ENCODE measurements at places on chromosomes 7 and 10.

DNA sequence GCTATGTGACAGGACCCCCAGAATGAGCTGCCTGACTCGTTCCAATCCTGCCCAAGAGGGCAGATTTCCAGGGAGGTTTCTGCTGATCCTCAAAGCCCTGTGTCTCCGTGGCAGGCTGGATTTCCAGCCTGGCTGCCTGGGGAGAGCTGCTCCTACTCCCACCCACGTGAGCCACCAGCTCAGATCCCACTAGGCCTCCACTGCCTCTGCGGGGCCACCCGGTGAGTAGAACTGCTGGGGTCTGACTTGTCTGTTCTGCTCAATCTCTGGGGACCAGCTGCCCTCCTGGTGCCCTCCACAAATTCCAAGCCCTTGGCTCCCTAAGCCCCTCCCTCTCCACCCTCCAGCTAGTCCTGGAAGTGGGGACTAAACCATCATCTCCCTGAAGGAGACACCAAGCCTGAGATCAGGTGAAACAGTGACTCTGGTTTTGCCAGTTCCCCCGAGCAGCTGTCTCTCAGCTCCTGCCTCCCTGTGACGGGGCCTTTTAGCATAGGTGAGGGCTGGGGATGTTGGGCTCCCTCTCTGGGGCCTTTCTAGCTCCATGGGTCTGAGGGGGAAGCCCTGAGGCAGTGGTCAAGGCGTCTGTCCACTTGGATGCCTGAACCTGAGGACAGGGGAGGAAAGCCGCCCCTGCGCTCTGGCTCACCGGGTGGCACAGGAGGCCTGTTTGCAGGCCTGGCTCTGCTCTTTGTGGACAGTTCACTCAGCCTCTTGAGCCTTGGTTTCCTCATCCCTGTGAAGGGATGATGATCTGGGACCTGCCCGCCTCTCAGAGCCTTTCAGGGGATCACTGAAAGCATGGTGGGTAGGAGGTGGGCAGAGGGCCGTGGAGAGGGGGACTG is 5.6 kb downstream of the FAM241B start:
- DNase-seq: no peak

DNA sequence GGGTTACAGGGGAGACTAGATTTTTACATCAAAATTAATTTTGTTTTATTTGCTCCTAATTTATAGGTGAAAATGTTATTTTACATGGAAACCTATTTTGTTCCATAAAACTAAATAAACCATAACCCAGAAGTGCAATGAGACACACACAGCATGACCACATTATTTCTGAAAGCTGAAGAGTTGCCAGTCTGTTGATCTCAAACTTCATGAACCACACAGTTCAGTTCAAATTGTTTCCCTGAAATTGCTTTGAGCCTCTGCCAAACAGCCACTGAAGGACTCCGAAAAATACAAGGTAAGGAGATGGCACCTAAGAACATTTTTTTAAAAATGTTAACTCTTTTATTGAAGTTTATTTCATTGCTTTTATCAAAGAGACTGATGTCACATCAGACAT is 25.0 kb upstream of the ITGB8 start:
- DNase-seq: no peak

DNA sequence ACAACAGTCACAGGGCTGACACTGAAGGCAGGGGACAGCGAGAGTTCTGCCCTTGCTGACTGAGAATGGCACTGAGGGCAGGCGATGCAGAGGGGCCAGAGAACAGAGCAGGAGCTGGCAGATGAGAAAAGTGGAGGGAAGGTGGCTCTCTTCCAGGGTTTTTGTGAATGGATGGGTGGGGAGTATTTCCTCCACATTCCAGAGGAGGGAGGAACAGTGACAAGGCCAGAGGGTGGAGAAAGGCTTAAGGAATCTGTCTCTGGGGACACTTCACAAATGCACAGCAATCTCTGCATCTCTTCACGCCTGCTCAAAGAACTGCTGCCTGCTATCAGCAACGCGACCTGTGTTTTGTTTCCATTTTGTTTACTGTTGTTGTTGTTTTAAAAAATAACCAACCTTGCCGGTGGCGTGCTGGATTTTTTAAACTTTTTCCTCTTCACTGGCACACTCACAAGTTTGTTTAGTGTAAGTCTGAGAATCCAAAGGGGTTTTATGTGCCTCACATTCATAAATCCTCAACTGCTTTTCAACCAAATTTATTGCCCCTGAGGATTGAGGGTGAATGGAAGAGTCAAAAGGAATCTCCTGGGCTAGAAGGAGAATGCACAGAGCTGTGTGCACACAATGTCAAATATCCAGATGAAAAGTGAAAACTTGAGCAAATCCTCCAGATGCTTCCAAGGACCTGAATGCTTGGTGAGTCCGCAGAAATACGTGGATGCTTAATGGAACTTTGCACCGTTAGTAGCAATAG is 129.3 kb downstream of the GLI3 start:
- peak; percentile 54 for DNase-seq

- DNase-seq: no peak
Measured at GRCh38 chr7:29457141-29457561, 106.5 kb upstream of the PRR15 start.

- no peak for DNase-seq
Measured at GRCh38 chr10:74103560-74104258, 46.9 kb downstream of the AP3M1 start.

DNA sequence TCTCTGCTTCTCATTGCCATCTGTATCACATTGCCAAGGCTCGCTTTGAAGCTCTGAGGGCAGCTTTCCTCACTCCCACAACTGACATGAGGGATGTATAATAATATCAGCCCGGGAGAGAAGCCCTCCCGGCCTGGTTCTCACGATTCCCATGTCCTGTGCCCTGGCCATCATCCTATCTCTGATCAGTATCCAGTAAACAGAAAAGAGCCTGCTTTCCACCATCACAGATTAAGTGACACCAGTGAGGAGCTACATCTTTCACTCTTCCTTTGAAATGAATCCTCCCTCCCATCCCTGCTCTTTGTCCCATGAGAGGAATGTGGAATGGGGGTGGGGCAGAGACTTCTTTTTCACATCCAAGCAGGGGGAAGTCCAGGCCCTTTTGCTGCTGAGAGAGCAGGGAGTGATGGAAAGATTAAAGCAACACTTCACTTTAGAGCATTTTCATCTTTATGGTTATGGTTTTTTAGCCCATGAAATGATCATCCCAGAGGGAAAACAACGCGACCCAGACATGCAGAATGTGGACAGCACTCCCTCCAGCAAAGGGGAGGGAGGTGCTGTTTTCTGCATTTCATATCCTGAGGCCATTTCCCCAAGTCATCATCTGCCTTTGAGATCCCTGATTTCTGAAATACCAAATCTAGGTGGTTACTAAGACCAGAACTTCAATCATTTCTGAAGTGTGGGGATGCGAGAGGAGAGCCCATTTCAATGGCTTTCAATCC is 84.6 kb upstream of the LYZL1 start:
- DNase-seq: no peak

GRCh38 chr7:8751557-8752231 is 318.3 kb downstream of the NXPH1 start:
- no peak for DNase-seq

DNA sequence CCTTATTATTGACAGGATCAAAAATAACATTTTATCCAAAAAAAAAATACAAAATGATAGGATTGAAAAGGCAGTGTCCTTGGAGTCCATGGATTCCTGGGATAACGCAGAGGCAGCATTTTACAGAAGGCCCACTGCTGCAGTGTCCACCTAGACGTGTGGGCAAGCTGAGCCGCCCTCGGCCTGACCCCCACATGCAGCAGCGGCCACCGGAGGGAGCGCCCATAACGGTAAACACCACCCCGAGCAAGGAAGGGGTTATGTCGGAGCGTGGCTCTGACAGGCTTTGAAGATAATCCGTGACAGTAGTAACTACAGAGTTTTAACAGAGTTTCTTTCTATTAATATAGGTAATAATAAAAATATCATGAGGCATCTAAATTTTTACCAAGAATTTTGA is 45.3 kb upstream of the PITRM1 start:
- no peak for DNase-seq

DNA sequence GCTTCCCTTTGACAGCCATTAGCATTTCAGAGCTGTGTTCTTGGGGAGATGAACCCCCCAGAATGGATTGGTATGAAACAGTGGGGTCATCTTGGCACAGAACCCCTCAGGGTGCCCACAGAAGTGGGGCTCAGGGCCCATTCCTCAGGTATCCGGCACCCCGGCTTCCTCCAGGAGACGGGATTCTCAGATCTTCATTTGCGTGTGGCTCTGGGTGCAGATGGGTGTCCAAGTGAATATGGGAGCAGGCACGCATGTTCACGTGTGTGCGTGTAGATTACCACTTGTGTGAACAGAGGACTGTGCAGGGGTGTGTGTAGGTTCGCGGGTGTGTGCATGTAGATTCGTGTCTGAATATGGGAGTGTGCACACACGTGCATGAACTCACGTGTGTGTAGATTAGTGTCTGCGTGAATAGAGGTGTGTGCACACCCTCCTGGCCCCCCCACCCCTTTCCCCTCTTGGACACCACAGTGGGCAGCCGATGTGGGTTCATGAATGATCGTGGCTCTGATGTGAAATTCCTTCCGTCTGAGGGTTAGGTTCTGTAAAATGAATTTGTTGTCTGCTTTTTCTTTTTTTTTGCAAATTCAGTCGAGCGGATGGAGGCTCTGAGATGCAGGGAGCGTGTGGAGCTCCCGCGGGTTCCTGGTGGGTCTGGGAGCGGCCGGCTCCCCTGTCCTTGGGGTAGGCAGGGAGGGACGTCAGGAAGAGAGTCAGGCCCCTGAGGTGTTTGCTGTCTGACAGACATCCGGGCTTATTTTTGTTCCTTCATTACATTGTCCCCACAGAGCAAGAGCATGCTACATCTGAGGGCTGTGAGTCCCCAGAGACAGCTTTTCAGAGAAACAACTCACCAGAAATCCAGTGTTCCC is 7.4 kb downstream of the ELFN1 start:
- DNase-seq: no peak

DNA sequence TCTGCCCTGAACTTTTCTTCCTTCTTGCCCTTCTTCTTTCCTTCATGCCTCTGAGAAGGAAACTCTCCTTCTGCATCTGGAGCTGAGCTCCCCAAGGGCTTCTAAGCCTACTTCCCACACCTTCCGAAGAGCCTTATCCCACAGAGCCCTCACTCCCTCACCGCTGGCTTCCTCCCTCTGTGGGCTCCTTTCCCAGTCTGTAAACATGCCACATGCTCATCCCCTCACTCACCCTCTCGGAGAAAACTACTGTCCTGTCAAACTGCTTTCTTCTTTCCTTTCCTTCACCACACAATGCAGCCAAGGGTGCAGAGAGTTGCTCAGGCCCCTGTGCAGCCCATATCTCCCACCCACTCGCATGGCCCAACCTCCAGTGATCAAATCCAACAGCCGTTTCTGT is 18.1 kb downstream of the ANKRD16 start:
- DNase-seq: no peak

DNA sequence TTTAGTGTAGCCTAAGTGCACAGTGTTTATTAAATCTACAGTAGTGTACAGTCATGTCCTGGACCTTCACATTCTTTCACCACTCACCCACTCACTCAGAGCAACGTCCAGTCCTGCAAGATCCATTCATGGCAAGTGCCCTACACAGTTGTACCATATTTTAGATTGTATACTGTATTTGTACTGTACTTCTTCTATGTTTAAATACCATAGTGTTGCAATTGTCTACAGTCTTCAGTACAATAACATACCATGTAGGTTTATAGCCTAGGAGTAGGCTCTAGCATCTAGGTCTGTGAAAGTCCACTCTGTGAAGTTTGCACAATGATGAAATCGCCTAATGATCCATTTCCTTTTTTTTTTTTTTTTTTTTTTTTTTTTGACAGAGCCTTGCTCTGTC is 12.0 kb downstream of the EEPD1 start:
- DNase-seq: no peak

- no peak for DNase-seq
Measured at GRCh38 chr7:130353196-130353595, 8.6 kb downstream of the CPA5 start.

DNA sequence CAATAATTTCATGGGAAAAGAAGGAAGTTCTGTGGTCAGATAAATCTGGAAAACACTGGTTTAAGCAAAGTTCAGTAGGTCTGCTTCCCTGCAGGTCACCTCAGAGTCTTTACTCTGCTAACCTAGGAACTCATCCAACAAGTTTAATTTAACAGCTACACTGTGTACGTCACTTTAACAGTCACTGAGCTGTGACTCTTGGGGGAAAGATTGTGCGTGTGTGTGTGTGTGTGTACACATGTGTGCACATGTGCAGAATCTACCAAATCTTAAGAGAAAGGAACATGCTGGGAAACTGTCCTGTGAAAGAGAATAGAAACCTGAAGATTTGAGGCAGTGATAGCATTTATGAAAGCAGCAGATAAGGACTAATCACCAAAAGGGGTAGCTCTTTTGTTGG is 62.6 kb downstream of the IKZF1 start:
- DNase-seq: no peak

GRCh38 chr10:31745612-31746376 is 182.8 kb downstream of the ARHGAP12 start:
- DNase-seq: peak; percentile 90

- peak; percentile 94 for DNase-seq
Measured at GRCh38 chr10:16944402-16944801, 127.2 kb upstream of the RSU1 start.

DNA sequence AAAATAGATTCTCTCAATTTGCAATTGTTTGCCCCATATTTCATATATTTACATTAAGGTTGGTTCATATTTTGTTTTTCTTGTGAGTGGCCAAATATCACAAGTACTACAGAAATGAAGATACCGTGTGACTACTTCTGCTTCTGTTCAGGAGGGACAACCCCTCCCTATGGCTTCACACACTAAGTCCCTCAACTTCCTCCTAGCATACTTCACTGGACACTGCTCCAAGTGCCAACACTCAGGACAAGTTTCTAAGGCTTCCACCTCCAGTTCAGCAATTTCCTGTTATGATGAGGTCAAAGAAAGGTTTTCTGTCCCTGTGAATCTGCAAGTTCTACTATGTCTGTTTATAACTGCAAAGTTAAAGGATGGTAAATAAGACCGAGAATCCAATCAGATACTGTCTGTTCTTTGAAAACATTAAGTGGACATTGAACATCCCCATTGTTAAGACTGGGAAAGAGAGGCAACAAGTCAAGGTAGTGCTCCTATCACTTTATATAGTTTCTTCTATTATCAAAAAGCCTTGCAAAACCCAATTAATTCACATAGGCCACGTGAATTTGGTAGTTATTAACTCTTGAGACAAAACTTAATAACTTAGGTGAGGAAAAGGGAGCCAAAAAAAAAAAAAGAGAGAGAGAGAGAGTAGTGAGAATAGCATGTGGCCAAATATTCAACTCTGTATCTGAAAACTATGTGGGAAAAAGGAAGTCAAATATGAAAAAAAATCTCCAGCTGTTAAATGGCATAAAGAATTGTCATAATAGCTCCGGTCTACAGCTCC is 81.3 kb upstream of the DKK1 start:
- DNase-seq: no peak

DNA sequence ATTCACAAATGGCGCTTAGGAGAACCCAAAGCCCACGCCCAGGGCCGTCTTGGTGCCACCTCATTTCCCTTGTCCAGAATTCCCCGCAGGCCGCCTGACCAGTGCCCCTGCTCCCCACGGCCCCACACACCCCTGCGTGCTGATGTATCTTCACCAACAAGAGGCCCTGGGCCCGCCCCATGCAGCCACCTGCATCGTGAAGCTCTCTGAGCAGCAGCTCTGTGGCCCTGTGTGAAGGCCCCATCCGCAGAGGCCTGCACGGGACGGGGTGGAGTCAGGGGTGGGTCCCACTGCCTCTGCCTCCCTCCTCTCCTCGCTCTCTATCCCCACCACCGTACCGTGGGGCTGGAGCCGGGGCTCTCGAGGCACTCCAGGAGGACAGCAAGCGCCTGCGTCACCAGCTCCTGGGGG is 14.7 kb downstream of the BRAT1 start:
- no peak for DNase-seq

GRCh38 chr10:14565199-14565598 is 209.5 kb downstream of the FAM107B start:
- DNase-seq: no peak

All from fibroblast of skin of left biceps (primary cell).